ENCODE measurements at places on chromosomes 13 and 19. TPM values are rescaled to one million over a fixed set of nuclear protein-coding genes. Genes with fewer than 3 reads are reported as not detected.

The EBI3 gene
- total RNA-seq, result 1.1 TPM

The PSG5 gene
- total RNA-seq, result not detected

The AZU1 gene
- total RNA-seq, result not detected

The OR7A5 gene
- not detected for total RNA-seq

The LAMP1 gene
- 87.3 TPM for total RNA-seq

The HIF3A gene
- total RNA-seq, result 1.1 TPM

The ANKLE1 gene
- 0.12 TPM for total RNA-seq

The POU4F1 gene
- not detected for total RNA-seq

DNA sequence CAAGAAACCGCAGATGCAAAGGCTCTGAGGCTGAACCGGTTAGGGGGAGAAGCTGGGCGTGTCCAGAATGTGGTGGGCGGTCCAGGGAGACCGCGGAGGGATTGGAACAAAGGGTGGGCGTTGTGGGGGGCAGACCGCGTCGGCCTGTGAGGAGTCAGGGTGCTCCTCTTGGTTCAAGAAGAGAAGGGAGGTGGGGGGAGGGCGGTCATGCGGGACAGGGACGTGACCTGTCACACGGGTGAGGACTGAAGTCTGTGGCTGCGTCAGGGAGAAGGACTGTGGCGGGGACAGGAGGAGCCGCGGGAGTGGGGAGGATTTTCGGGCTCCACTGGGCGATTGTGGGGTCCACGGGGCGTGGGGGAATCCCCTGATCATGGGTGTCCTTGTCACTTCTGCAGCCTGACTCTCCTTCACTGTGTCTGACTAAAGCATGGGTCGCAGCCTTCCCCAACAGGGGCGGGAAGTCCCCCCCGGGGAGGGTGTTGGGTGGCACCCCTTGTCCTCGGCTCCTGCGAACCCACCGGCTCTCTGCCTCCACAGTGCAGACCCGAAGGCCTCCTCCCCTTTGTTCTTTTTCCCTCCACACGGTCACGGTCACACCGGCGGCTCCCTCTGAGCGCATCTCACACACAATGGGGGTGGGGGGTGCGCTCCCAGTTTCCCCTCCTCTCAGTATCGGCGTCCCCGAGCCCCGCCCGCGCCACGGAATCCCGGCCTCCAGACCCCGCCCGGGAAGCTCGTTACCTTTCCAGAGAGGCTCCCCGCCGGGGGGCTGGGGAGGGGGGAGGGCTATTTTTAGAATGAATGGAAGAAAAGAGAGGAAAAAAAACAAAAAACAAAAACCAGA is 16.4 kb upstream of the KCNN1 start:
- H3K27ac ChIP-seq, result no peak overlapping the region
- DNase-seq, result no peak
- H3K27me3 ChIP-seq, result no peaks in the 10 kb centered on the region
- H3K4me3 ChIP-seq, result no peak overlapping the region
- H3K4me1 ChIP-seq, result peaks cover 20% of the 10 kb centered on the region

DNA sequence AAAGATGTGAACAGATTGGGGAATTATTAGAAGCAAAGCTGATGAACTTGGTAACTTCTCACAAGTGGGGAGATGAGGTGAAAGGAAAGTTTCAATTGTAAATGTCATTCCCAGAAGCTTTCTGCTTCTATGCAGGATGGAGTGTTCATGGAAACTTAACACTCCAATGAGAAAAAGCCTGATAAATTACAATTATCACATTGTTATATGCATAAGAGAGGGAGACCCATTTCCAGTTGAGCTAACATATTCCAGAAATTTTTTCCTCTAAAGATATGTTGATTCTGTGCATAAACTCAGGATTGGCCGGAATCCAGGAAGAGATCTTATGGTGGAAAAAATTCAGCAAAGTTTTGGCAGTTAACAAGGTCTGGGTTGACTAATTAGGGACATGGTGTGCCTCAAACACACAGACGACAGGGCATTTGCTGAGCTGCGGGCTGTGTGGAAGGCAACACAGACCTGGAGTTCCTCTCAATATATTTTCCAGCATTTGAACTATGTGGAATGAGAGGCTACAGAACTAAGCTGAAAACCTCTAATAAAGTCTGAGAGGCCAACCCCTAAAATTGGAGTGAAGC is 64.9 kb upstream of the FGF14 start:
- H3K4me3 ChIP-seq, result no peak overlapping the region
- H3K27me3 ChIP-seq, result no peaks in the 10 kb centered on the region
- H3K4me1 ChIP-seq, result no peaks in the 10 kb centered on the region
- DNase-seq, result no peak

DNA sequence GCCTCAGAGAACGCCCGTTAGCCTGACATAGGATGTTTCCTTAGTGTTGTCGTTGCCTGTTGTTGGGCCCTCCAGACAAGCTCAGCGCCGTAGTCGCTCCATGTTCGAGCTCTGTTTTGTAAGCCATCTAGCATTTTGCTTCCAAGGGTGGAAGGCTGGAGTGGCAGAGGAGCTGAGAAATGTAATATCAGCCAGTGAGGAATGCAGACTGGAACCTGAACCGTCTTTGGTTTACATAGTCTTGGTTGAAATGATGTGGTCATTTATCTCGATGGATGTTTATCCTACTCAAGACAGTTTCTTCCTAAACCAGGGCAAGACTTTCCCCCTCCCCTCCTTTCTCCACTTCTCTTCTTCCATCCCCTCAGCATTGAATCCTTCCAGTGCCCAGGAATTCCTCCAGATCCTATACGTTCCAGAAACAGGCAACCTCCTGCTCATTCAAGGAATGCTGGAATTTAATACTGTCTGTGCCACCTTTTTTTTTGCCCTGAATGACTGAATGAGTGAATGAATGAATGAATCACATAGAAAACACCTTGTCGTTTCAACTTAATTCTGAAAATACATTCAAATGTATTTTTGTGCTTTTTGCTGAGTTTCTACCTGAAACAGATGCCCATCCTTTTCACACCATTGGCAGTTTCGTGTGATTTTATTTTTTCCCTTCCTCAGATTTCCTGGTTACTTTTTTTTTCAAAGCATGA is 109.5 kb upstream of the MBNL2 start:
- no peaks in the 10 kb centered on the region for H3K27me3 ChIP-seq
- DNase-seq, result no peak
- no peaks in the 10 kb centered on the region for H3K36me3 ChIP-seq
- no peak overlapping the region for H3K27ac ChIP-seq

DNA sequence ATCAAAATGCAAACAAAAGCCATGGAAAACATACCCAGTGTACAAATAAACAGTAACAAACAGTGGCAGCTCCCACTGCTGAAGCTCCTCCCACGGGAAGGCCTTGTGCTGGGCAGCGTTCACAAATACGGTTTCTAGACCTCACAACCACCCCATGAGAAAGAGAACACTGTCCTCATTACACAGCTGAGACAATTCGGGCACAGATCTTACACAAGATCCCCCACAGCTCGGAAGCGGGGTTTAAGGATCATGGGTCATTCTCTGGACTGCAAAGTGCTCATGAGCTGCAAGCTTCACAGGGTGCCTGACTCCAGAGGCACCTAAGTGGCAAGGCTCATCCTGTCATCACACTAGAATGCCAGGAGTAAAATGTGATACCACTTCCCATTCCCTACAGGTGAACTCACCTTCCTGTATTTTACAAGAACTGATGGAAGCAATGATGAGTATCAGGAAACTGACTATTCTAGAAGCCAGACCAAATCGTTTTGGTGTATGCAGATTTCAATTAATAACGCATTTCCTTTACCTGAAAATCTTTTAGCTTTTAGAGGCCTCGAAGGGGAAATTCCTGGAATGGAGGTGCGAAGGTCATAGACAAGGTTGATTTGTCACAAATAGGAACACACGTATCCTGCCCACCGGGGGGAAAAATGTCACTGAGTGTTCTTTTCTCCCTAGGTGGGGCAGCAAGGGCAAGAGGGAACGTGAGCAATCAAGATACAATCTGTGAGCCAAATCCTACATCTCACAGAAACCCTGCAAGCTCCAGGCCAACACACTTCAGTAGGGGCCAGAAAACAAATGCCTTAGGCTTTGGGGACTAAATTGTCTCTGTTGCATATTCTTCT is 41.2 kb downstream of the STK24 start:
- no peak for DNase-seq
- H3K36me3 ChIP-seq, result no peaks in the 10 kb centered on the region

DNA sequence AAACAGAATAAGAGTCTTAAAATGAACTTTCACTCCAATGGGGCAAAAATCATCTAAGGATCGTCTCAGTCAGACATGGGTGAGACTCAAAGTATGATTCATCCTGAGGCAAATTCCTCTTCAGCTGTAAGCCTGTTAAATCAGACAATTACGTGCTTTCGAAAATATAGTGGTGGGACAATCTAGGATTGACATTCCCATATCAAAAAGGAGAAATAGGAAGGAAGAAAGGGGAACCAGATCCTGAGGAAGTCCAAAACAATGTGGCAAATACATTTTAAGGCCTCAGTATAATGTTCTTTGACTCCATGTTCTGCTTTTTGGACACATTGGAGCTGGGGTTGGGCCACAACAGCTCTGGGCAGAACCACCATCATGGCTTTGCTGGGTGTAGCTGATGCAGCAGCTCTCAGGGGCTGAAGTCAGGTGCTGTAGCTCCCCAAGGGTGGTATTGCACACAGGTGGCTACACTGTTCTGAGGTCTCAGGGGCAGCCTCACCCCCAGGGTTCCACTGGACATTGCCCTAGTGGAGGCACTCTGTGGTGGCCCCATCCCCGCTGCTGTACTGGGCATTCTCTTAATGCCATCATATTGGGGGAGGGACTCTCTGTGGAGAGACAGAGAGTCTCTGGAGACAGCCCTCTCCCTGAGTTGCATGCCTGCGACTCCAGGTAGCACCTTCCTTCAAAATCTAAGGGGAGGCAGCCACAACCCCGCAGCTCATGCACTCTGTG is 5.7 kb upstream of the FPR3 start:
- no peaks in the 10 kb centered on the region for H3K36me3 ChIP-seq
- DNase-seq, result no peak
- H3K4me3 ChIP-seq, result no peak overlapping the region
- H3K27ac ChIP-seq, result no peak overlapping the region
- no peaks in the 10 kb centered on the region for H3K27me3 ChIP-seq

DNA sequence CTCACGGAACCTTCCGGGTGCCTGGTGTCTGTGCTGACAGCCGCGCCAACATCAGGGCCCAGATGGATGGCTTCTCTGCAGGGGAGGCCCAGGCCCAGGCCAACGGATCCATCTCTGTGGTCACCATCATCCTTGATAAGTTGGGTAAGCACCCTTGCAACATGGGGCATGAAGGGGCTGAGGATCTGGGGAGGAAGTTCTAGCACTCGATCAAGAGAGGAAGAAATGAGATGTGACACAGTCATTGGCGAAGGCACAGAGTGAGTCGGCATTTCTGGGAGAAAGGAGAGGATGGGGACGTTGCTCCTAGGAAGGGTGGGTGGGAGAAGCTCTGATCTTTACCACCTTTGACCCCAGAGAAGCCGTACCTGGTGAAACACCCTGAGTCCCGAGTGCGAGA is 4.4 kb downstream of the CILP2 start:
- H3K4me1 ChIP-seq, result no peaks in the 10 kb centered on the region
- no peaks in the 10 kb centered on the region for H3K36me3 ChIP-seq

- no peak overlapping the region for H3K4me3 ChIP-seq
- no peaks in the 10 kb centered on the region for H3K27me3 ChIP-seq
- DNase-seq, result no peak
- H3K36me3 ChIP-seq, result no peaks in the 10 kb centered on the region
- no peak overlapping the region for H3K27ac ChIP-seq
- no peaks in the 10 kb centered on the region for H3K4me1 ChIP-seq
Measured at GRCh38 chr19:46392837-46393236, 20.5 kb downstream of the CCDC8 start.

DNA sequence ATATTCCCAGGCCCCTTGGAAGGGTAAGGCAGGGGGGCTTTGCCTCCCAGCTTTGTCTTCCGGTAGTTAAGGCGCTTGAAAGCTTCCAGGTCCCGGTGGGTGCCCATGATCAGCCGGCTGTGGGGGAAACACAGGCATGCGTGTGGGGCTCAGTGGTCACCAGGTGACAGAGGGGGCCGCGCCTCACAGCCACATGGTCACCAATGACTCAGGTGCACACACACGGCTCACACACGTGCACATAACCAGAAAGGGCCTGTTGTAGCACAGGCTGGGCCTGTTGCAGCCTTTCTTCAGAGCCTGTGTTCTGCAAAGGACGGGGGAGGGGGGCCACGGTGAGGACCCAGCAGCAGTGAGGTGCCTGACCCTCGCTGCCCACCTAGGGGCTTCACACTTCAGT is 5.9 kb downstream of the NANOS3 start:
- H3K4me1 ChIP-seq, result peaks cover 33% of the 10 kb centered on the region
- no peaks in the 10 kb centered on the region for H3K36me3 ChIP-seq
- H3K4me3 ChIP-seq, result no peak overlapping the region
- no peaks in the 10 kb centered on the region for H3K27me3 ChIP-seq
- peak overlapping the region; percentile 58 for H3K27ac ChIP-seq
- DNase-seq, result no peak

- peak overlapping the region; percentile 60 for H3K4me3 ChIP-seq
- H3K27me3 ChIP-seq, result peaks cover under 1% of the 10 kb centered on the region
- DNase-seq, result peak; percentile 82
Measured at GRCh38 chr19:17946965-17947784, 14.4 kb downstream of the CCDC124 start.

- no peaks in the 10 kb centered on the region for H3K4me1 ChIP-seq
- H3K36me3 ChIP-seq, result no peaks in the 10 kb centered on the region
- no peak overlapping the region for H3K4me3 ChIP-seq
- DNase-seq, result no peak
Measured at GRCh38 chr13:101178406-101178805, 237.9 kb downstream of the NALCN start.

DNA sequence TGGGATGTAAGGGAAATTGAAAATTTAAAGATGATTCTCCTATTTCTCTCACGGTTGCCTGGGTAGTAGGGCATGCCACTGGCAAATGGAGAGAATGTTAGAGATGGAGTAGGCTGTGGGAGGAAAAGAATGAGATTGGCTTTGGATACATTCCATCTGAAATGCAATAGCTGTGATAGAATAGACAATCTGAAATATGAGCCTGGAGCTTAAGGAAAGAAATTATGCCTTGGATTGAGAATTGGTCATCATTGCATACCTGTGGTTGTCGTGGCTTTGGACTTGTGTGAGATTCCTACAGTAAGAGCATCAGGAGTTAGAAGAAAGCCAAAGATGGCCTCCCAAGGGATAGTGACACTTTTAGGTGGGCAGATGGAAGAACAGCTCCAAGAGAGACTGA is 305.1 kb upstream of the SLC10A2 start:
- H3K36me3 ChIP-seq, result no peaks in the 10 kb centered on the region
- H3K27ac ChIP-seq, result no peak overlapping the region
- no peak overlapping the region for H3K4me3 ChIP-seq
- H3K4me1 ChIP-seq, result no peaks in the 10 kb centered on the region
- DNase-seq, result no peak
- H3K27me3 ChIP-seq, result no peaks in the 10 kb centered on the region

DNA sequence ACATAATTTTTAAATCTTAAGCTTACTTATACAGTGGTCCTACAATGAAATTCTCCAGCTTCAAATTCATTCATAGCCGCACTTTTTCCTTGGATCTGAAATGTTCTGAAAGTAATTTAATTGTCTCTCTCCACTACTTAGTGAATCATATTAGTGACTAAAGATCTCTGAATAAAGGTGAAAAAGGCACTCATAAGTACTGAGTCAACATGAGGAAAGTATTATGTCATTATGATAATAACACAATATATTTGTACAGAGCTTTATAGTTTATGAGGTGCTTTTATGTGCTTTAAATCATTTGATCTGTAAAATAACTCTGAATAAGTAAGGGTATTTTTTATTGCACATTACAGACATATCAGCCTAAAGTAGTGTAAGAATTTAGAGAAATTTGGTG is 628.2 kb upstream of the SLITRK5 start:
- no peaks in the 10 kb centered on the region for H3K27me3 ChIP-seq
- H3K27ac ChIP-seq, result no peak overlapping the region
- no peak for DNase-seq
- H3K4me1 ChIP-seq, result no peaks in the 10 kb centered on the region
- no peak overlapping the region for H3K4me3 ChIP-seq

Data from pancreas (tissue), 10 donors.